ENCODE measurements at places on chromosomes 7 and 10.

DNA sequence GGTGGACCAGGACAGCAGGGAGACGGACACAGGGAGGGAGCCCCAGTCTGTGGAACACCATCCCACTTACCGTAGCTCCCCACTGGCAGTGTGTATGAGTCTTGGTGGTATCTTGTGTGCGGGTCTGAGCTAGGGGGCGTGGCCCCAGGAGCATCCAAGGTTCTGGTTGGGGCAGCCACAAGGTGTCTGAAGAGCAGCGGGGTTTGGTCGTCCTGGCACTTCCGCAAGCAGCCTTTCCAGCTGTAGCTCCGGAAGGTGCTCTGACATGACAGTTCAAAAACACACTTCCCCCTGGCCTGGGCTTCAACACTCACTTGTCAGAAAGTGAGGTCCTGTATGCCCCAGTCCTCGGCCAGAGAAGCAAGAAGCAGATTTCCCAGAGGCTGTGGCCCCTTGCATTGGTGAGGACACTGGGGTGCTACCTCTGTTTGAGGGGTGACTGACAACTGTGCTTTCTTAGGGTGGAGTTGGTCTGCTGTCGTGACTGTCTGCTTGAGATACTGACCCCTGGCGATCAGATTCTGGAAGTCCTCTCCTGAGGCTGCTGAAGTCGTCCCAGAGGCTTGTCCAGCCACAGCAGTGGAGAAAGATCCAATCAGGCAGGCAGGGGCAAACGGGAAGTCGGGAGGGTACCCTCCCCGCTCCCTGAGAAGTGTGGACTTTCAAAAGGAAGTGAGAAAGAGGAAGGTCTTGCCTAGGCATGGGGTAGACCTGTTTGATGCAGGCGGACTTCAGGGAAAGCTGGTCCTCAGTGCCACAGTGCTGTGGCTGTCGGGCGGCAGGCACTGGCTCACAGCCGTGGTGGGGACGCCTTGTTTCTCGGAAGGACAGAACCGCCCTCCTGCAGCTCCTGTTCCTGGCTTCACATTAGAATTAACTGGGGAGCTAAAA is 51.4 kb upstream of the PFKFB3 start:
- DNase-seq, result peak; percentile 89

DNA sequence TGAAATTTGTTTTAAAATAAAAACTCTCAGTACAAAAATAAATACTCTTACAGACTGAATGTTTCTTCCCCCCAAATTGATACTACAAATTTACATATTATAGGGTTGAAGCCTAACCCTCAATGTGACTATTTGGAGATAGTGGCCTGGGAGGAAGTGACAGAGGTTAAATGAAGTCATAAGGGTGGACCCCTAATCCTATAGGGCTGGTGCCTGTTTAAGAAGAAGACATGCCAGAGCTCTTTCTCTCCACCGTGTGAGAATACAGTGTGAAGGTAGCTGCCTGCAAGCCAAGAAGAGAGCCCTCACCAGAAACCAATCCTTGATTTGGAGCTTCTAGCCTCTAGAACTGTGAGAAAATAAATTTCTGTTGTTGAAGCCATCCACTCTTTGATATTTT is 67.6 kb downstream of the MCU start:
- no peak for DNase-seq

DNA sequence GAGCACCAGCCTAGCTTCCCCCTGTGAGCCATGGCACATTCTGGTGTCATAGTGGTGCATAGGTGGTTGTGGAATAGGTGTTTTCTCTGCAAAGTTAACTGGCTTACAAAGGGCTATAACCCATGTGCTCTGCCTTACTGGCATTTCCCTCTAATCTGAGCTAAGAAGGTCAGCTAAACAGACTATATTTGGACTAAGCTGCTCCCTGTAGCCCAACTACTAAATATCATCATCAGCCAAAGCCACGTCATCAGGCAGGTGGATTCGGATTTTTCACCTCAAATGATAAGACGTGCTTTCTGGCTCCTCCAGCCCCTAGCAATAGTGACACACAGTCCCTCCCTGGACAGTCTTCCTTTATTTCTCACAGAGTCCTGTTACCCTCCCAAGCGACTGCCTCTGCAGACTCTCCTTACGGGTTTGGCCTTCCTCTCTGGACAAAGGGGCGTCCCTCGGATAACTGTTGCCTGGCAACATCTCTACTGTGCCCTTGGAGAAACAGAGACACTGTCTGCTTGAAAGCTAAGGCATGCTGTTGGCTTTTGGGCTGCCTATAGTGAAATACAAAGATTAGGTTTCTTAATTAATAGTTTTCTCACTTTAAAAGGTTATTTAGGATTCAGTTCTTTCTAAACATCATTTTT is 9.1 kb downstream of the SLC13A4 start:
- no peak for DNase-seq

- DNase-seq, result no peak
Observed at GRCh38 chr7:151431768-151432311, 8.1 kb downstream of the CRYGN start.

DNA sequence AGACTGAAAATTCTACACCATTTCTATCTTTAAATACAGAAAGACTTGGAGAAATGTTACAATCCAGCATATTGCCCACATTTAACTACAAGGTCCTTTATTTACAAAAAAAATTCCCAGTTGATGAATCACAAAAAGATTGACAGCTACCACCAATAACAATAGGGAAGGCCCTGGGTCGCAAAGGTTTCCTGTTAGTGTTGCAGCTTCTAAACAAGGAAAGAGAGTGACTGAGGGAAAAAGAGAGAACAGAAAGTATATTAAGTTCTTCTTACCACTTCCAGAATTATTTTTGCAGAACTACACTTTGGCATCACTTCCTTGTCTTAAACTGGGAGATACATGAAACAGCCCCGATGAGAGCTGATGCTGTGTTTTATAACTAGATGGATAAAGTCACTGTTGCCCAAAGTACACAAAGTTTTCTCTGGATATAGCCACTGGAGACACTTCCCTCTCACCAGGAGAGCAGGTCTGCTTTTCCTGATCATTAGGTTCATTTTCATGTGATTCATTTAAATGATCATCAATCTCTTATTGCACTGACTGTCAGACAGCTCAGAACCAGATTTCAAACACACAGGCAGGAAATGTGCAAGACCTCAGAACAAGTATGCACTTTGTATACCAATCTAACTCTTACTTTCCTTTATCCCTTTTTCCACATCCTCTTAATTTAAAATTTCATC is 57.0 kb downstream of the SHTN1 start:
- DNase-seq, result peak; percentile 35

- DNase-seq, result no peak
Observed at GRCh38 chr7:1274121-1274875, 41.6 kb downstream of the UNCX start.

GRCh38 chr7:26492816-26493215 is 201.2 kb downstream of the SNX10 start:
- no peak for DNase-seq

DNA sequence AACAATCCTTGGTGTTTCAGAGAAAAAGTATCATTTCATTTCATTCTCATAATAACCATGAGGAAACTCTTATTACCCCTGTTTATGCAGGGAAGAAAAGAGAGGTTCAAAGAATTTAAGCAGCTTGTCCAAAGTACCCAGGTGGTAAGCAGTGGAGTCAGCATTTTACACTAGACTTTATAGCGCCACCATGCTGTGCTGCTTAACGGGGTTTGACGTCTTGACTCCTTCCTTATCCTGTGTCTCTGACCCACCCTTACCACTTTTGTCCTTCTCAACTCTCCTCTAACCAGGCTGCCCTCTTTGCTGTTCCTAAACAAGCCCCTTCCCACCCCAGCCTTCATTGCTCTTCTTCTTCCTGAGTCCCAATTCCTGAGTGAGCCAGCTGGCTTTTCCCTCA is 117.0 kb upstream of the AHR start:
- no peak for DNase-seq

DNA sequence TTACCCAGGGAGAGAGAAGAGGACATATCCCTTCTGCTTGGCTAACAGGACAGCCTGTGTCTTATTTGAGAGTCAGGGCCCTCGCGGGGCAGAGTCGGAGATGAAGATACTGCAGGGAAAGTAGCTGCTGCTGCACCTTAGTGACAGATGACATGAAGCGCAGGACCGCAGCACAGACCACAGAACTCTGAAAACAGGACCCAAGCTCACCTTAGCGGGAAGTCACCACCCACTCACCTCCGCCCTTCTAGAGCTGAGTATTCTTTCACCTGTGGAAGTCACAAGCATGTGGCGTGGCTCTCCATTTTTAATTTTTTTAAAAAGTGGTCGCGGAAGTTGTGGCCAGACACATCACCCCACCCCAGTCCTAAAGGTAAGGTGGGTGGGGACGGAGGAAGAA is 191.4 kb downstream of the FAM107B start:
- no peak for DNase-seq

DNA sequence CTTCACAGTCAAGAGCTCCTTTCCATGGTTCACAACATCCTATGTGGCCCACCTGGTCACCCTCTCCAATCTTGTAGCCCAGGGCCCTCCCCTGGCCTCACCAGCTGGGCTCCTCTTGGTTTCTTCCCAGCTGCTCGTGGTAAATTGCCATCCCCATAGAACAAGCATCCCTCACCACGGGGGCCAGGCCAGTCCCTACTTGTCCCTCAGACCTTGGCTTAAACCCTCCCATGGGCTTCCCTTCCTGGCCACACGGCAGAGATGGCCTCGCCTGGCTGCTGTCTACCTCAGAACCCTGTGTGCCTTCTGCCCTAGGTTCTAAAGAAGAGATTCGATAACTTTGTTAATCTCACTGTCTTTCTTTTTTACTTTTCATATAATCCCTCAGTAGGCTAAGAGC is 153.3 kb upstream of the TCERG1L start:
- DNase-seq, result no peak

DNA sequence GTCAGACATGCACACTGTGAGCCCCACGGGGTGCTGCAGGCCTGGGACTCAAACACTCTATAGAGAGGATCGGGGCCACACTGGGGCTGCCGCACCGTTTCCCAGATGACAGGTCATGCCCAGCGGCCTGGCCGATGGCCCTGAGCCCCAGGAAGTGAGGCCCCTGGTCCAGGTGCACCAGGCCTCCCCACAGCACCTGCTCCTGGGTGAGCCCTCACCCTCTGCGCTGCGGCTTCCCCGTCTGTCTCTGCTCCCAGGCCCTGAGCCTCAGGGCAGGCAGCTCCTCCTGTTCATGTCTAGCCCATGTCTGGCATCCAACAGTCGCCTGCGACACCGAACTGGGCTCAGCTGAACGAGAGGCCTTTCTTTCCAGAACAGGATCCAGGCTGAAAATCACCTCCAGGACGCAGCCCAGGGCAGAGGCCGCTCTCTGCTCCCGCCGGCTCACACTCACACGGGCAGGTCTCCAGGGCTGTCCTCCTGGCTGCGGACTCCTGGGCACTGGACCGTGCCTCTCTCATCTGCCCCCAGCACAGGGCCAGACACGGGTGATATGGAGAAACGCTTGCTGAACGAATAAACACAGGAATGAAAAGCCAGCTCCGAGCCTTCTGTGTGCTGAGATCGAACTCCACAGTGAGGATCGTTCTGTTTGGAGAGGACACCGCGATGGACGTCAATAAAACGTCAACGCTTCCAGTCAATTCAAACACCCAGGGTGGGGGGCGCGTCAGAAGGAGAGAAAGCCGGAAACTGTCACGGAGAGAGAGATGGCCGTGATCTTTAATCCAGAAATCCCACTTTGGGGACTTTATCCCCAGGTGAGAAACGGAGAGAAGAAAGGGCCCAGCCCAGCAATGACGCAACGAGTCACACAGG is 202.4 kb downstream of the ELFN1 start:
- no peak for DNase-seq

GRCh38 chr7:104272767-104273384 is 55.5 kb upstream of the LHFPL3 start:
- no peak for DNase-seq

DNA sequence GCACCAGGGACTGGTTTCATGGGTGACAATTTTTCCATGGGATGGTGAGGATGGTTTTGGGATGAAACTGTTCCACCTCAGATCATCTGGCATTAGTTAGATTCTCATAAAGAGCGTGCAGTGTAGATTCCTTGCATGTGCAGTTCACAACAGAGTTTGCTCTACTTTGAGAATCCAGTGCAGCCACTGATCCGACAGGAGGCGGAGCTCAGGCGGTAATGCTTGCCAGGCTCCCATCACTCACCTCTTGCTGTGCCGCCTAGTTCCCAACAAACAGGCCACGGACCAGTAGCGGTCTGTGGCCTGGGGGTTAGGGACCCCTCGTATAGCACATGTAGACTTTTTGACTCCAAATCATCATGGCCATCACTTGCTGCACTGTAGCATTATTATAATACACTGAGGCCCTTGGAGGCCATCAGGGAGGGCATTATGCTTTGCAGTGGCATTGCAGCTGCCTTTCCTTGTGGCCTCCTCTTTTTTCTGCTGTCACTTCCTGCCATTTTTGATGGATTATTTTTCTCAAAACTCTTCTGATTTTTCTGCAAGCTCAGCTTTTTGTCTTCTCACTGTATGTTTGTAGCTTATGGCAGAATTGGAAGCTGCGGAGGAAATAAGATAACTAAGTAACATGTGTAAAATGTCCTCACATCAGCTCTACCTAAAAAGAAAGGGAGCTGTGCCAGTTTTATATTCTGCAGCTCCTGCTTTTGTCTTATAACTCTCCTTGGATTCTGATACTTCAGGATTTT is 18.5 kb downstream of the CSGALNACT2 start:
- DNase-seq, result no peak

DNA sequence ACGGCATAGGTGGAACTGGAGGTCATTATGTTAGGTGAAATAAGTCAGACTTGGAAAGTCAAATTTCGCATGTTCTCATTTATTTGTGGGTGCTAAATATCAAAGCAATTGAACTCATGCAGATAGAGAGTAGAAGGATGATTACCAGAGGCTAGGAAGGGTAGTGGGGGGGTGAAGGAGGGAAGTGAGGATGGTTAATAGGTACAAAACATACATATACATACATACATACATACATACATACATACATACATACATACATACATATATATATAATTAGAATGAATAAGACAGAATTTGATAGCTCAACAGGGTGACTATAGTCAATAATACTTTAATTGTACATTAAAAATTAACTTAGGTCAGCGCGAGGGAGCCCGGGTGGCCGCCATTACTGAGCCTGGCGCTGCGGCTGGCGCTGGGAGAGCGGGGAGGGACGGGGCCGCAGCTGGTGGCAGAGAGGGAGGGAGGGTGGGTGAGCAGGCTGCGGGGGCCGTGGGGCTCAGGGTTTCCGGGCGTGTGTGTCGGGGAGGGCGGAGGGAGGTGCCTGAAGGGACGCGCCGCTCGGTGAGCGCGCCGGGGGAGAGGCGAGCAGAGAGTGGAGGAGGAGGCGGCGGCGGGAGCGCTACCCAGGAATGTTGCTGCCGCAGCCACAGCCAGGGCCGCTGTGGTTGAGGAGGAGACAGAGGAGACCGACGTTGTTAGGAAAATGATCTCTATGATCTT is 85.8 kb upstream of the EGFR start:
- DNase-seq, result peak; percentile 69

GRCh38 chr7:116447966-116448839 is 51.3 kb upstream of the CAV2 start:
- DNase-seq, result no peak

DNA sequence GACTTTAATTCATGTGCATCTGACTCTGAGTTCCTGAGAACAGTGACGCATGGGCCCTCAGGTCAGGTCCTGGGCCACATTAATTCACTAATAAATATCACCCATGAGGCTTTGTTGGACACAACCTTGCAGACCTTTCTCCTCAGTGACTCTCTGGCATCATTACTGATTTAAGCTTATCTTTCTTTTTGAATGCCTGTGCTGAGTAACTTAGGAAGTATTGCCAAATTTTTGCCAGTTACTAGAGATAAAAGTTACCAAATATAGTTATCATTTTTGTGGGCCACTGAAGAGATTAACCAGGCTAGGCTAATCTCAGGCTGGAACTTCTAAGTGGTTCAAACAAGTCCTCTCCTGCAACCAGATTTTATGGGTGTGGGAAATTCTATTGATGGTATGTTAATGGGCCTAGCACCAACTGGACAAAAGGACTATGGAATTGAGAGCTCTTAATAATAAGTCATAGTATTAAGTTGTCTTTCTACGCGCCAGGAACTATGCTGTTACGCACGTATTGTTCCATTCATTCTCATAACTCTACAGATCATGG is 28.8 kb upstream of the PRTFDC1 start:
- DNase-seq, result no peak
